ENCODE measurements at places on chromosomes 4 and X.

- DNase-seq: peak; percentile 20
Measured at GRCh38 chr4:167826281-167826680, 266.1 kb upstream of the ANXA10 start.

DNA sequence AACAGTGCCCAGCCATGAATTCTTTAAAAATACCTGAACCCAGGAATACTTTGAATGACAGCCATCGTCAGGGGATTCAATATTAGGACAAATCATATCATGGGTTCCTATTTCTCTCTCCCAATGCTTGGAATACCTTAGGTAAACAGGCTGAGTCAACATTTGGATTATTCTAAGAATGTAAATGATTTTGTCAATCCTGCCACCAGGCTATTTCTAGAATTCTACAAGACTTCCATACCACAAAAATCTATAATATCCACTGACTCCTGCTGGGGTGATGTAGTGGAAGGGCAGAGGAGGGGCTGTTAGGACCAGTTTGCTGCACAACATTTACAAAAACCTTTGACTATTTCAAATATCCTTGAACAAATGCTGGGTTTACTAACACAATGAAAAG, 65.2 kb downstream of the IGFBP7 start:
- peak; percentile 83 for DNase-seq

DNA sequence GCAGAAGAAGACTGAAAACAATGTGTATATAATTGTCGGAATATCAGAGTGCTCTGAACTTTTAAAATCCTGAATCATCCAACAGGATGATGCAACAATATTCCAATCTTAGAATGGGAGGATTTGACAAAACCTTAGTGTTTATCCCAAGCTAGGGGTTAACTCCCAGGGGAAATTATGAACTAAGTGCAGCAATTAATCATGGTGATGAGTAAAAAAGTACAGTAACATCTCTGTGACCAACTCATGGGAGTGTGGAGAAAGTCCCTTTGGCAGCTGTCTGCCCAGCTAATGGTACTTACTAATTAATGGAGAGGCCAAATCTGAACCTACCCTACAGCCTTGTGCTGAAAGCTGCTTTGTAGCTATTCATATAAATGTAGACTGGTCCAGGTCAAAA, 257.6 kb upstream of the DDX53 start:
- peak; percentile 60 for DNase-seq

DNA sequence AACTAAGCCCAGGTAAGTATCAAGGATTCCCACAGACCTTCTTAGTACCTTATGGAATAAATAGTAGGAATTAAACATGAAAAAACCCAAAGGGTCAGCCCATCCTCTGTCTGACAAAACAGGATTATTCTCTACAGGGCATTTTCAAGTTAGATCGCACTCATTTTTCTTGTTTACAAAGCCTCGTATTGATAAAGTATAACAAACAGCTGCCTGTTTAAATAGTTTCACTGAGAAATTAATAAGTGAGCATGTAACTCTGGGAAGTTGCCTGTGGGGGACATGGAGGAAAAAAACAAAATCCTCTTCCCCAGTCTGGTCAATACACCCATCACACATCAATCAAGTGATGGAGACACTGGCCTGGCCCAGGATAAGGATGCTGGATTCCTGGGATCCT, 48.5 kb downstream of the MAML3 start:
- no peak for DNase-seq

- no peak for DNase-seq
Measured at GRCh38 chr4:88396681-88397080, 18.0 kb downstream of the HERC6 start.

DNA sequence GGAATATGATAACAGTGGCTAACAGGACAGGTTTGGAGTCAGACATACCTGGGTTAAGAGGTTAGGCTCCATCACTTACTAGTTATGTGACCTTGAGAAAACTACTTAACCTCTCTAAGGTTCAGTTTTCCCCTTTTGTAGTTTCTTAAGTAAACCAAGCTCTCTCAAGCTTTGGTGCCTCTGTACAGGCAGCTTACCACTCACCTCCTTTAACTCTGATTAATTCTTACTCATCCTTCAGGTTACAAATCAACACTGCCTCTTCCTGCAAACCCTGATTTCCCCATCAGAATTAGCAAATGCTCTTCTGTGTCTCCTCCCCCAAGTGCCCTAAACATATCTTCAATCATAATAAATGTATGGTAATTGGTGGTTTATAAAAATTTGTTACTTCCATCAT, 3.5 kb upstream of the SERTM2 start:
- no peak for DNase-seq

GRCh38 chrX:129015381-129015780, 507.9 kb downstream of the SMARCA1 start:
- DNase-seq: no peak

- DNase-seq: no peak
Measured at GRCh38 chr4:31735004-31735403, 1014.8 kb downstream of the PCDH7 start.

DNA sequence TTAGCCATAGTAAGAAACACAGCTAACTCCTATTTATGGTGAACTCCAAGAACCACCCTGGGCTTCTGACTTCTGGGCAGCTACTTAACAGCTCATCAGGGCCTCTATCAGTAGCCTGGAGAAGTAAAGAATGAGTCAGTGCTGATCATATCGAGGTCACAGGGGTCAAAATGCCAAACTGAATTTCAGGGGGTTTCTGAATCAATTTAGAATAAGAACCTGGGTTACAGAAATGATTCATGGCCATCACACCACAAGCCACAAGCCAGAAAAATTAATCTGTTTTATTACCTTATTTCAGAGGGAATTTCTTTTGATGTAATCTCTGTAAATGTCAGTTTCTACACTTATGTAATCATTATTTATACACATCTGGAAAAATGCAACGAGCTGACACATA, 64.4 kb downstream of the CHST7 start:
- DNase-seq: no peak

DNA sequence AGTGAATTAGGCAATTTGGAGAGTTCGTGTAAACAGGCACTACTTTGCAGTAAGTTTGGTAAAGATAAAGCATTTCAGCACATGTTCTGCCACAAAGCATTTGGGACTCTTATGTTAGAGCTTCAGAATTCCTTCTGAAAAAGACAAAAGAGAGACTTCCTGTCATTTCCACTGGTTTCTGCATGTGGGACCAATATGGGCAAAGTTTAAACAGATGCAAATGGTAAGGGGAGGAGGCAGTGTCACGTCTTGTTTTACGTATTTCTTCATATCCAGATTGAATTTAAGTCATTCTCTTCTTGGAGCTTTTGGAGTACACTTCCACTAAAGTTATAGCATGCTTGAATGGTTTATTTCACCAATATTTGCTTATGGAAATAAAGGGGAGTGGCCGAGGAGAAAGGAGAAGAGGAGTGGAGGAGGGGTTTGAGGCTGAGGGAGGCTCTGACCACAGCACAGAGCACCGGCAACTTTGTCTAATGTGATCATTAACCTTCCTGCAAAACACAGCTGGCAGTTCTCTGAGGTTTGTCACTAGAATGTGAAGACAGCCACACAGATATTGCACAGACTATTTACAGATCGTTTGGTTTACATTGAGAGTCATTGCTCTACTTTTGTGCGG, at the start of gene APELA:
Gene APELA, plus strand, starts transcription at position 479 of the 625 bp plus-strand sequence. CDS start 154 bp downstream, outside the sequence.
- no peak for DNase-seq

DNA sequence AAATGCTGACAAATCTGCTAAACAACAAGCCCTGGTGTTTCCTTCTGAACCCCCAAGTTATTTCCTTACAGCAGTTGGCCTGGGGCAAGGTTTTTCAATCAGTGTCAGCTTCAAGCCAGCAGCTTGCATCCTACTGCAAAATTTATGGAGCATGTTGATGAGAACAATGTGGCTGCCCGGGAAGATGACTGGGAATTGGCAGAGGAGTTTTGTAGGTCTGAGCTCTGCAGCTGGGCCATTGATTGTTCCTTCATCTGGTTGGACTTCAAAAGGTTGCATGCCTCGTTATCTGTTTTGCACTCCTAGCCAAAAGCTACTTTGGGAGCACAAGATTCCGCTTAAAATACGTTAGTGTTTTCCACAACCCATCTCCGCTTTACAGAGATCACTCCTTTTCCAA, 1030.3 kb upstream of the LCORL start:
- no peak for DNase-seq

DNA sequence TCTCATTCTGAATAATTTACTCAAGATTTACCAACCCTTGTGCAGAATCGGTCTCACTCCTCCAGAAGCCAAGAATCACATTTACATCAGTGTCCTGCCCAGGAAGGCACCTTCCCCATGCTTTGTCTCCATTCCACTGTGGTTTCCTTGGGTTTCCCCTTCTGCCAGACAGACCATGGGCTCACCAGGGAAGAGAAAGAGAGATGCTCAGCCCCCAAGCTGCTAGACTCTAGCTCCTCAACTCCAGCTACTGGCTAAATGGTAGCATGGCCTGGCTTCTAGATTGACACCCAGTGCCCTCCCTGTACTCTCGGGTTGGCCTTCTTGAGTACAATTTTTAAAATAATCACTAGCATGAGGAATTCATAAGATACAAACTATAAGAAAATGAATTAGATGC, 12.9 kb downstream of the TLR10 start:
- DNase-seq: no peak

GRCh38 chr4:123166023-123166422, 230.6 kb upstream of the SPRY1 start:
- no peak for DNase-seq

DNA sequence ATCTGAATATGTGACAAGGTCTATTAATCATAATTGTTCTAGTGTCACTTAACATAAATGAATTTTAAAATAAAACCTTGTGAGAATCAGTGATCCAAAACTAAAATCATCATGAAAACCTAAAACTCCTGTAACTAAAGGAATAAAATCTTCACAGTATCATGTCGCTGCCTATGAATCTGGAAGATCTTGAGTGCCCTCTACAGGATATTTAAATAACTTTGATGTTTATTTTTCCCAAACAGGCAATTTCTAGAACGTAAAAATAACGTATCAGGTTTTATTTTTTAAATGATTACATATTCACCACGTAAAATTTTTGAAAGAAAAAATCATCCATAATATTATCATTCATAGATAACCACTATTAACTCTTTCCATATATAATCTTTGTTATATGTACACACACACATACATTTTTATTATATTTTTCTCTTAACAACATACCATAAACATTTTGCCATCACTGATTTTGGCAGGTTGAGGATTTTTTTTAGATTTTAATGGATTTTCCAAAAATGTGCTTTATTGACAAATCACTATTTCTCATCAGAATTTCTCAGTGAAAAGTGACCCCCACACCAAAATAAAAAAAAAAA, 79.6 kb downstream of the COMMD8 start:
- peak; percentile 3 for DNase-seq

GRCh38 chr4:118751629-118752323, 66.6 kb downstream of the METTL14 start:
- DNase-seq: peak; percentile 53

GRCh38 chrX:15702488-15703371, 35.3 kb upstream of the CA5B start:
- DNase-seq: no peak

GRCh38 chr4:140928880-140929279, 172.7 kb upstream of the TBC1D9 start:
- DNase-seq: no peak

DNA sequence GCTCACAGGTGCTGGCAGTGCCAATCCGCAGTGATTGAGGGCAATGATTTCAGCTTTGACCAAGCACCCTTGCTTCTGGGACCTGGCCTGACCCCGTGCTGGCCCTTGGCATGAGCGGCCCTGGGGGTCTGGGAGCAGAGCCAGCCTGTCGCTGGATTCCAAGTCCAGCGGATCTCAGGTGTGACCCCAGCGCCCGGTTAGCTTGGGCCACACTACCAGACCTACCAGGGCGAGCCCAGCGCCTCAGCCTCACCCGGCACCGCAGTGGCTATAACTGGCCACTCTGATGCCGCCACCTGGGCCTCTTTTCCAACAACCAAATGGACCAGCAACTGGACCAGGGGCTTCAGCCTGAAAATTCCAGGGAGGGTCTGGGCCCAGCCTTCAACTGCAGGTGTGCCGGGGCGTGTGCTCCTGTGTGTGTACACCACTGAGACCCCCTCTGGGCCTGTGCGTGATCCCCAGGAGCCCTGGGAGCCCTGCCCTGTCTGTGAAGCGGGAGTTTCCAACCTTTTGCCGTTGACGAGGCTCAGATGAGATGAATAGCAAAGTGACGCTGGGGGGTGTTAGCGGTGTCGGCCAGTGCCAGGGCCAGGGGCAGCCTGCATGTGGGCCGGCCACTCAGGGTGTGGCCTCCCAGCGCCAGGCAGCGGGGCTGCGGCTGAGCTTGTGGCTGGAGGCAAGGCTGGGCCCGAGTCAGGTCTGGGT, 658 bp downstream of the SH3TC1 start:
- no peak for DNase-seq

DNA sequence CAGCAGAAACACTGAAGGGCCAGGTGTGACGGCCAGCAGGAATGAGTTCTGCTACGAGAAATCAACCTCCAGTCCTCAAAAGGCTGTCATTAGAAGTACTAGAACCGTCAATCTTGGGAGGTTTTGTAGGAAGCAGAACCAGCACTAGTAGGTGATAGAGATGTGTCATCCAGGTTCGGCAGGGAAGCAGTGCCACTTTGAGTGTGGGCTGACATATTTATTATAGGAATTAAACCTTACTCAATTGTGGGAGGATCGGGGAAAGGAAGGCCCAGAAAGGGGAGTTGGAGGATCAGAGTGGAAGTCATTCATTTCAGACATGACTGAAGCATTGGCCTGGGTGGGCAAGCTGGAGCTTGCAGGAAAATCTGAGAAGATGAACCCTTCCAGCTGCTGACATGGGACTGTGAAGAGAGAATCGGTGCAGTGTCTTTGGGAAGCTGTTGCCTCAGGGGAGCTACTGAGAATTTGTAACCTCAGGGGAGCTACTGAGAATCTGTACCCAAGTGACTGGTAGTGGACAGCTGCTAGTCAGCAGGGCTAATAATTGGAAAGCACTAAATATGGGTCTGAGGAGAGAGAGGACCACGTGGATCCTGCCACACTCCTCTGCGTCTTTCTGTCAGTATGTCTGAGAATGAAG, 177.4 kb downstream of the SPRY1 start:
- DNase-seq: no peak

DNA sequence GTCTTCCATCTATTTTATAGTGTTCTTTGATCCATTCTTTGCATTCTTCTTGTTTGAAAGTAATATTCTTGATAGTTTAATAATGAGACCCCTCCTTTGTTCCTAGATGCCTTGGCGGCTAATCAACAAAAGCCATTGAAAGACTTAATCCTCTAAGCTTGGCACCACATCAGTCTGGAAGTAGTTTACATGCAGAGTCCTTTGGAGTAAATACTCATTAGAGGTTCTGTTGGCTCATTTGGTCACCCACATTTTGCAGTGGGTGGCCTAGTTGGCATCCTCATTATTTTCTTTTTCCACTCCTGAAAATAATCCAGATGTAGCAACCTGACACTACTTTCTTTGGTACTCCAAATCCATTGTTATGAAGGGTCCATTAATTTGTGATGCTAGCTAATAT, 64.5 kb downstream of the DKK2 start:
- DNase-seq: no peak

- DNase-seq: no peak
Measured at GRCh38 chrX:68048774-68049173, 384.5 kb downstream of the OPHN1 start.

DNA sequence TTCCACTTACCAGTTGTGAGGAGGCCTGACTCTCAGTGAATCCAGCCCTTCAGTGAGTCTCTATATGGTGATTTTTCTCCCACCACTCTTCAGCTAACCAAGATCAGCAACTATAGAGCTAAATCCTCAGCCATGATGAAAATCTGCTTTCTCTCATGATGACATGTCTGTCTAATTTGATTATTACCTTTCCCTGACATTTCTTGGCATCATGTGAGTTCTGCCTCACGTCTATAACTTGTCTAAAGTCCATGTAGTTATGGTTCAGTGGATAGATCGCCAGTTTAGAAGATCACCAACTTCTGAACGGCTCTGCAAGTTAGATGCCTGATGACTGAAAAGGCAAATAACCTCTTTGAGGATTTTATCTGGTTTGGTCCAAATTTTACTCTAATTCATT, 14.9 kb upstream of the DCAF8L1 start:
- no peak for DNase-seq
